ENCODE measurements at places on chromosomes 6 and 20.

GRCh38 chr6:113476937-113477839 lies 380.0 kb upstream of the MARCKS start:
- DNase-seq = no peak

DNA sequence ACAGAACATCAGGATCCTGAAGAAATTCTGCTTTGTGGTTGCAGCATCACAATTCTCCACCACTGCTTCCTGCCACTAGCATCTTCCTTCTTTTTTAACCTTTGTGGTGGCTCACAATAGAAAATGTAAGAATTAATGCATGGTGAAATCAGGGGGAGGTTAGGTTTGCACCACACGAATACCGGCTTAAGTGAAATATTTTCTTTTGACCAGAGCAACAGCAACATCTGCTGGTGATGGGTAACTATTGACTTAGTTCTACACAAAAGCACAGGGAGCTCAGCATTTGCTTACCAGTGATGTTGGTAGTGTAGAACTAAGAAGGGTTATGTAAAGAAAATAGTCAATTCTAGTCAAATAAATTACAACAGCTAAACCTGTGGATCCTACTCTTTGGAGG lies 280.5 kb downstream of the SYNE1 start:
- no peak for DNase-seq

- no peak for DNase-seq
Observed at GRCh38 chr20:49245921-49246740, 26.9 kb downstream of the DDX27 start.

DNA sequence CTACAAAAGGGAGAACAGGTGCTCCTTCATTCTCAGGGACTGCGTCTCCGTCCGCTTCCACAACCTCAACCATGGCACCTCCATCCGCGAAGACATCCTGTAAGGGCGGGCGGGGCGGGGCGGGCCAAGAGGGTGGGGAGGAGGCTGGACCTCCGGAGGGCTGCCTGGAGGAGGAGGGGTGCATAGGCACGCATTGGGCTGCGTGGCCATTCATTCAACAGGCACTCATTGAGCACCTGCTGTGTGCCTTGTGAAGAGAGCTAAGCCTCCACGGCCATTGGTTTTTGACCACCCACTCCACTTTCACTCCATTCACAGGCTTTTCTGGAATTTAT lies 435 bp downstream of the ZSWIM3 start:
- DNase-seq = no peak

GRCh38 chr20:44851545-44851944 lies 34.0 kb upstream of the YWHAB start:
- DNase-seq = no peak

DNA sequence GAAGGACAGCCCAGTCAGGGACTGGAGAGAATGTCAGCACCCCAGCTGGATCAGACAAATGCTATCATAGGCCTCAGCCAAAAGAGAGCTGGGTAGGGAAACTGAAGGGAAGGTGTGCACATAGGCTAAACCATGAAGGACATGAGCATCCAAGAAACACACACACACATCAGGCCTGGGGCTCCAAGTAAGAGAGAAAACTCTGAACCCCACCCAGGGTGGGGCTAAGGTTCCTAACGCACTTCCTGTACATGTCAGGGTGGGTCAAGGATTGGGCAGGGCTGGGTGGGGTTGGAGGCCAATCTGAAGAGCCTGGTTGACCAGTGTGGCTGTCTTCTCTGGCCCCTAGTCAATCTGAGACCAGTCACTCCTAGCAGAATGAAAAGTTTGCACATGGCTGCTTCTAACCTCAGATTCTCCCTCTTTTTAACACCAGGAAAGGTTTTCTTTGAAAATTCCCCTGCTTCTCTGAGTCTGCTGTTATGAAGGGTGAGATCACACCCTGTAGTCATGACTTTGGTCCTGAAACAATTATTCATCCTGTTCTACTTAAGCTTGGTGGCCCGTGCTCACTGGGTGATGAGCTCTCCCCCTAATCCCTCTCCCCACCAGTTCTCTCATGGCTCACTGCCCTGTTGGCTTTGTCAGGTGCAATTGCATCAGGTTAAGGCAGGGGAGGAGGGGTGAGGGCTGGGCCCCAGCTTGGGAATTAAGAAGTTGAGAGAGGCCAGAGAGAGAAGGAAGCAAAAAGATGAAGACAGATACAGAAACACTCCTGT lies 88.4 kb downstream of the MAFB start:
- DNase-seq = no peak

DNA sequence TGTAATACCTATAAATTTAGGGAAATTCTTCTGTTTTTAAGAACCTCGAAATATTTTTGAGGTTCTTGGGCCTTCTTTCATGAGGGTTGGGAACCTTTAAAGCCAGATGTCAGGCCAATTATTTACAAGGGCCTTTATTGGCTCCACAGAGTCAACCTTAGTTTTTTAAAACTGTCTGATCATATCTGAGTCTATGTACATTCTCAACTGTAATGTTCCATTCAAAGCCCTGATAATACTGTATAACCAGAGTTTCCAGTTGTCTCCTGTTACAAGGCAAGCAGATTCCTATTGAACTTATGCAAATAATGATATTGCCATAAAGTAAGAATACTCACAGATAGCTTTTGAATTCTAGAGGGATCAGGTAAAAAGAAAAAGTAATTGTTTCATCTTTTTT lies 545.5 kb downstream of the EPM2A start:
- no peak for DNase-seq

DNA sequence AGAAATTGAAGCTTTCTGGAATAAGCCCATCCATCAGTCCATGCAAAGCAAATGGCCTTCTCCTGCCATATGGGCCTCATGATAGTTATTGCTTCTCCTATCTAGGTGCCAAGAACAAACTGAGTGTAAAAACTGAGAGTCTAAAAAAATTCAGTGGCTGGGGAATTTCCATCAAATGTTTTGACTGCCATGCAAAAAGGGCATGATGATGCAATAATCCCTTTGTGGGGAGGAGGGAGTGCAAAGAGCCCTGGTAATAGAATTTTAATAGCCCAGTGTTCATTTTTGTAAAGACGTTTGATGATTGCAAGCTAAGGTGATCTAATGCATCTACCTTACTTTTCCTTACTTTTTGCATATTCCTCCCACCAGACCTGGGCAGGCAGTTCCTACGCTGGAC lies 683.7 kb downstream of the EPM2A start:
- no peak for DNase-seq

DNA sequence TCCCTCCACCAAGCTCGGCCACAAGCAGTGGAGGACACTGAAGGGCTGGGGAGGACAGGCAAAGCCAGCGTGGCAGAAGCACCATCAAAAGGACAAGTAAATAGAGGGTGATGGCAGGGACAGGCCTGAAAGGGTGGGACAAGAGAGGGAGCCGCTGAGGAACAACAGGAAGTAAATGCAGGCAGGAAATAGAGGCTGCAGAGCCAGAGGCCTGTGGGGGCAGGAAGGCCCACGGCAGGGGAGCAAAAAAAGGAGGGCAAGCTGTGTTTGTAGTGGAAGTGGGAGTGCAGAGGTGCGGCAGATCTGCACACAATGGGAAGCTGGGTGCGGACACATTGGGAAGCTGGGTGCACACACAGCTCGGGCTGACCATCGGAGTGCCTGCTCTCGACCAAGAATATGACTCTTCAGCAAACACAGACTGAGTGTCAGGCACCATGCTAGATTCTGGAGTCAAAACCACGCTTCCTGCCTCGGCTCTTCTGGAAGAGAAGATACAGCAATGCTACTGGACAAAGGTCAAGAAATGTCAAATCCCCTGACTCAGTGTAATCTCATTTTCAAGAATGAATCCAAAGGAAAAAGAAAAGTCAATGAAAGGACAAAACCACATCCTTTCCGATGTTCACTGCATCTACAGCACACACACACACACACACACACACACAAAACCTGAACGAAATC lies 40.4 kb upstream of the RAB22A start:
- DNase-seq = no peak
